ENCODE measurements at places on chromosomes 1 and 21.

GRCh38 chr1:44339731-44340130 is 15.3 kb downstream of the ERI3 start:
- no peak for DNase-seq

DNA sequence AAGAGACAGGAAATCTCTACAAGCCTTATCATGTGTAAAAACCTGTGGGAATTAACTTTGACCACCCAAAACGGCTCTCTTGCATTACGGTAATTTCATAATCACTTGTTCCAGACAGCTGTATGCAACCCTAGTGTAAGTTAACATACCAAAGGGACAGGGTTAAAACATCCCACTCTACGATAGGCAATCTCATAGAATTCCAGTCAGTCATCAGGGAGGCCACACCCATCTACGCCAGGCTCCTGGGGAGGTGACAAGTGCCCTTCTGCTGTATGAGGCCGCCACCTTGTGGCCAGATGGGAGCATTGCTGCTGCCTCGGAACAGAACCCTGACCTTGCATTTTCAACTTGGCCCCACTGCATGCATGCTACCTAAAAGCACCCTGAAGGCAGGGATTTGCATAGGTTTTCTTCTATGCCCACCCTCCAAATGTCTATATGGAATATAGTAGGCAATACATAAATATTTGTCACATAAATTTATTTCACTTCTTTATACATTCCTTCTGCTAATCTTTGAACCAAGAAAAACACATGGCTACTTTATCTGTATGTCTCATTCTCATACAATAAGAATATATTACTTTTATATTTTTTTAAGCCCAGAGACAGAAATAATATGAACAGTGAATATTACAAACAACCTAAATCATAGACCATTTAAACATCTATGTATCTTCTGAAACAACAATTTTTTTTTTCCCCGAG is 12.6 kb downstream of the HSF2BP start:
- DNase-seq, result peak; percentile 92

- DNase-seq, result no peak
Measured at GRCh38 chr21:44702973-44703730, 6.2 kb downstream of the KRTAP10-12 start.

- DNase-seq, result no peak
Measured at GRCh38 chr21:34166468-34166867, 93.1 kb downstream of the MRPS6 start.

GRCh38 chr1:12434174-12434573 is 183.8 kb downstream of the DHRS3 start:
- peak; percentile 76 for DNase-seq

DNA sequence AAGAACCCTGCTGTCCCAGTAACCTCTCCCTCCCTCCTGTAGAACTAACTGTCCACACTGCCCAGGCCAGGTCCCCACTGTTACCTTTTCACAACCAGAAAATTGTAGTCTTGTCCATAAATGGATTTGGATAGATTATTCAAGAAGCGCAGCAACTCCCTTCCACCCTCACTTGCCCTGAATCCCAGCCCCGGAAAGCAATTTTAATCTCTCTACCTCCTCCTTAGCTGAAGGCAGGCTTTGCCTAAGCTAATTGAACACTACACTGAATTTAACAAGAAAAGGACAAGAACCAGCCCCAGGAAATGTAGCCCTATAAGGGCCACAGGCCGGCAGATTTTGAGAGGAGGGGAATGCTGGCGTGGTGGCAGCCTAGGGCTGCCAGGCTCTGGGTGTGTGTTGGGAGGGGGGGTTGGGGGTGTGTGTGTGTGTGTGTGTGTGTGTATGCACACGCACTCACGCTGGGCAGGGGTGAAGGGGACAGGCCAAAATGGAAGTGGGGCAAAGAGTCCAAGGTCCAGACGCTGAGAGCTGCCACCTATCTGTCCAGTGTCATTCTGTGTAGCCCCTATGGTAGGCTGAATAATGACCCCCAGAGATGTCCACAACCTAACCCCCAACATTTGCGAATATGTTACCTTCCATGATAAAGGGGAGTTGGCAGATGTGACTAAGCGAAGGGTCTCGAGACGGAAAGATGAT is 10.8 kb upstream of the IFNGR2 start:
- DNase-seq, result no peak

Data from fibroblast of mammary gland (primary cell).